NCI-H460 (cell line): ENCODE measurements at places on chromosomes 3 and 15. TPM values are rescaled to one million over a fixed set of nuclear protein-coding genes. Genes with fewer than 3 reads are reported as not detected.

GRCh38 chr15:72116731-72117485, 1.0 kb downstream of the MYO9A start:
- no peak for DNase-seq

RTP1 gene
- total RNA-seq = not detected in 2 replicates

AGBL1 gene
- total RNA-seq = 0.02 TPM in 1 of 2 replicates, not detected in the other

DNA sequence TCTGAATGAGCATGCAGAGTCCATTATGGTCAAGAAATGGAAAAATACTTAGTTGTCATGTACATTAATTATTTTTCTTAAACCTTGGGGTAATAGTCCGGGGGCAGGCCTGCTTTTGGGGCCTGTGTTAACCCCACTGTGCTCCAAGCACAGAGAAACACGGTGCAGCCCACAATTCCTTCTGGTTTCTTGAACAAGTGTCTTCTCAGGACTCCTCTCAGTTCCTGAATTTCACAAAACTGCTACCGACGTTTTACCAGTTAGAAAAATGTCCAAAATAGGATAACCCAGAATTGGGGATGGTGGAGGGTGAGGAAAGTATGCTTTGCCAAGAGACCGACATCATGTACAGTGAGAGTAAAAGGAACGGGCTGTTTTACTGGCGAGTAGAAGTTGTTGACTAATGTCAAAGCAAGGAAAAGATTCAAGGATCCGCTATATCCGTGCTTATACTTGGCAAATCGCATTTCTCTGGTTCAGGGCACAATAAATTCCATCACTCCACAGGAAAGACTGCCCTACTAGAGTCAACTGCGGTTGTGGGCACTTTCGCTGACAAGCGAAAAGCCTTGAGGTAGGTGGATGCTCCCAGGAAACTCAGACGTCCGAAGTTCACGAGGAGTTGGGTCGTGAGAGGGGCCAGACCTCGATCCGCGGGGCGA, 495 bp upstream of the NXPE3 start:
- DNase-seq = no peak

GOLGA6L7 gene
- total RNA-seq = not detected in 2 replicates

GASK1A gene
- not detected in 2 replicates for total RNA-seq

A4GNT gene
- not detected in 2 replicates for total RNA-seq
